Fibroblast of lung (primary cell): ENCODE measurements at places on chromosomes 5 and 9. TPM values are rescaled to one million over a fixed set of nuclear protein-coding genes. Genes with fewer than 3 reads are reported as not detected.

The LHX2 gene
- total RNA-seq = not detected in 2 replicates

The TERT gene
- not detected in 2 replicates for total RNA-seq

The RACK1 gene
- total RNA-seq = 4,649 and 6,091 TPM in 2 replicates

The FGF1 gene
- total RNA-seq = 0.77 and 3.5 TPM in 2 replicates

The BAAT gene
- total RNA-seq = not detected in 2 replicates

The GABRA6 gene
- not detected in 2 replicates for total RNA-seq

The GABRP gene
- total RNA-seq = not detected in 2 replicates

The STK32A gene
- total RNA-seq = 2.5 and 2.8 TPM in 2 replicates

The TESK1 gene
- total RNA-seq = 9.4 and 10.5 TPM in 2 replicates

The BSPRY gene
- total RNA-seq = not detected in 2 replicates

The TLE1 gene
- 25.9 and 29.7 TPM in 2 replicates for total RNA-seq

The SHISAL2B gene
- total RNA-seq = not detected in 2 replicates

The AMACR gene
- total RNA-seq = 6.2 and 7.6 TPM in 2 replicates

The PDE8B gene
- 0.17 and 0.26 TPM in 2 replicates for total RNA-seq

The PCDHB3 gene
- 0.77 and 1.7 TPM in 2 replicates for total RNA-seq

The RLN2 gene
- not detected in 2 replicates for total RNA-seq

The CDX1 gene
- under 0.01 and 0.33 TPM in 2 replicates for total RNA-seq

The SPINK13 gene
- total RNA-seq = not detected in 2 replicates

The SH3RF2 gene
- total RNA-seq = 0.26 and 1.2 TPM in 2 replicates

The TICAM2 gene
- total RNA-seq = 4.1 and 8.8 TPM in 2 replicates

The EPB41L4B gene
- total RNA-seq = 1.5 and 2.8 TPM in 2 replicates

The PITX1 gene
- 1.8 and 3.1 TPM in 2 replicates for total RNA-seq

The PLAC8L1 gene
- total RNA-seq = not detected in 2 replicates

The AQP3 gene
- total RNA-seq = 9.0 and 16.2 TPM in 2 replicates

The SLC4A9 gene
- not detected in 2 replicates for total RNA-seq

The KIF20A gene
- 1.8 and 23.8 TPM in 2 replicates for total RNA-seq

The OBP2B gene
- not detected in 2 replicates for total RNA-seq

The CCDC183 gene
- 0.99 and 1.0 TPM in 2 replicates for total RNA-seq

The CER1 gene
- total RNA-seq = not detected in 2 replicates

The FAM151B gene
- 3.9 and 4.8 TPM in 2 replicates for total RNA-seq

The PRLR gene
- total RNA-seq = 0.33 TPM in 1 of 2 replicates, not detected in the other

The GARNL3 gene
- 3.9 and 6.4 TPM in 2 replicates for total RNA-seq

The PCDHB15 gene
- 0.77 and 1.8 TPM in 2 replicates for total RNA-seq

The PTBP3 gene
- 16.7 and 17.2 TPM in 2 replicates for total RNA-seq

The NTNG2 gene
- total RNA-seq = 0.77 and 2.1 TPM in 2 replicates

The GABRA1 gene
- not detected in 2 replicates for total RNA-seq

The PRKACG gene
- total RNA-seq = not detected in 2 replicates

The SPINK4 gene
- not detected in 2 replicates for total RNA-seq

The RASEF gene
- total RNA-seq = 0.51 and 1.2 TPM in 2 replicates

The ZNF367 gene
- 0.26 and 0.66 TPM in 2 replicates for total RNA-seq

The CCDC171 gene
- 4.6 and 4.8 TPM in 2 replicates for total RNA-seq

The OR1L6 gene
- total RNA-seq = not detected in 2 replicates

The NPR2 gene
- 23.6 and 47.4 TPM in 2 replicates for total RNA-seq

The NEURL1B gene
- 2.6 and 6.1 TPM in 2 replicates for total RNA-seq

The SOHLH1 gene
- total RNA-seq = not detected in 2 replicates

The FBN2 gene
- total RNA-seq = 9.0 and 80.1 TPM in 2 replicates

The GMCL2 gene
- under 0.01 TPM in 2 replicates for total RNA-seq

The KIF24 gene
- 0.51 and 1.2 TPM in 2 replicates for total RNA-seq

The IER5L gene
- 71.5 and 97.3 TPM in 2 replicates for total RNA-seq

The LURAP1L gene
- 87.6 and 94.1 TPM in 2 replicates for total RNA-seq

The MLANA gene
- total RNA-seq = not detected in 2 replicates

The PLPPR1 gene
- not detected in 2 replicates for total RNA-seq

The PRDM9 gene
- not detected in 2 replicates for total RNA-seq

The THG1L gene
- total RNA-seq = 37.3 and 42.4 TPM in 2 replicates

The PCDHB10 gene
- total RNA-seq = 0.77 and 2.0 TPM in 2 replicates

The NR5A1 gene
- not detected in 2 replicates for total RNA-seq

The TMOD1 gene
- total RNA-seq = 2.6 and 4.0 TPM in 2 replicates
